ENCODE measurements at places on chromosomes 1 and 21.

- no peak for DNase-seq
These were observed 98.9 kb downstream of the HIVEP3 start for GRCh38 chr1:41819843-41820242.

DNA sequence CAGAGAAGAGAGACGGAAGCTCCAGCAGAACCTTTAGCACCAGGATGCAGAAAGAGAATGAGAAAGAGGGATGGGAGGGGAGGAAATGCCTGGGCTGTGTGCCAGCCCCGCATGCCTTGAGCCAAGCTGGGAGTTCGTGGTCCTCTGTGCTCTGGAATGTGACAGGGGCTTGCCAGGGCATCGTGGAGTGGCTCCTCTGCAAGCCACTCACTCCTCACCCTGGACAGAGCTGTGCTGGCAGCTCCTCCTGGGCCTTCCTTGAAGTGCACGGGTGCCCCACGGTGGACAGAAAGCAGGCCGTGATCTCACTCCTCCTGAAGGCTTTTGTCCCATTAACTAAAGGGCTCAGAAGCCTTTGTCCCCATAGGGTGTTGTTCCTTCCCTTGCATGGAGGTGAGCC lies 34.8 kb upstream of the PRELP start:
- DNase-seq: no peak

DNA sequence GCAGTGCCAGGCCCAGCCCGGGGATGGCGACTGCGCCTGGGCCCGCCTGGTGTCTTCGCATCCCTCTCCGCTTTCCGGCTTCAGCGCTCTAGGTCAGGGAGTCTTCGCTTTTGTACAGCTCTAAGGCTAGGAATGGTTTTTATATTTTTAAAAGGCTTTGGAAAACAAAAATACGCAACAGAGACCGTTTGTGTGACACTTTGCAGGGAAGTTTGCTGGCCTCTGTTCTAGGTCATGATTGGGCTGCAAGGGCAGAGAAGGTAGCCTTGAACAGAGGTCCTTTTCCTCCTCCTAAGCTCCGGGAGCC lies 719 bp downstream of the SOD1 start:
- DNase-seq: no peak

DNA sequence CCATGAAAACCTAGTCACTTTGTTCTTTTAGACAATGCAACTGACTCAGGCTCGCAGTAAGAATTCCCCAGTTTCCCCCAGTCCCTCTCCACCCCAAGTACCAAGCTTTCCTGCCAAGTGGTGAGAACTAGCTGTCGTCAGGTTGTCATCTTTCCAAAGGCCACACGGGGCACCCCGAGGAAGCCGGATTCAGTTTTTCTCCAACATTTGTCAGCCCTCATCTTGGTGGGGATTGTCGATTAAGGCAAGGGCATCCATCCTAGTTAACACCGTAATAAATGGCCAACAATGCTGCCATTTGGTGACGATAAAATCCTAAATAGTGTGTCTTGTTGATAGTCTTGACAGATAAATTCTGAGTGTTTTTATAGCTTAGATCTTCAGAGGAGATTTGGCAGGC lies 55.9 kb upstream of the PROX1 start:
- no peak for DNase-seq

DNA sequence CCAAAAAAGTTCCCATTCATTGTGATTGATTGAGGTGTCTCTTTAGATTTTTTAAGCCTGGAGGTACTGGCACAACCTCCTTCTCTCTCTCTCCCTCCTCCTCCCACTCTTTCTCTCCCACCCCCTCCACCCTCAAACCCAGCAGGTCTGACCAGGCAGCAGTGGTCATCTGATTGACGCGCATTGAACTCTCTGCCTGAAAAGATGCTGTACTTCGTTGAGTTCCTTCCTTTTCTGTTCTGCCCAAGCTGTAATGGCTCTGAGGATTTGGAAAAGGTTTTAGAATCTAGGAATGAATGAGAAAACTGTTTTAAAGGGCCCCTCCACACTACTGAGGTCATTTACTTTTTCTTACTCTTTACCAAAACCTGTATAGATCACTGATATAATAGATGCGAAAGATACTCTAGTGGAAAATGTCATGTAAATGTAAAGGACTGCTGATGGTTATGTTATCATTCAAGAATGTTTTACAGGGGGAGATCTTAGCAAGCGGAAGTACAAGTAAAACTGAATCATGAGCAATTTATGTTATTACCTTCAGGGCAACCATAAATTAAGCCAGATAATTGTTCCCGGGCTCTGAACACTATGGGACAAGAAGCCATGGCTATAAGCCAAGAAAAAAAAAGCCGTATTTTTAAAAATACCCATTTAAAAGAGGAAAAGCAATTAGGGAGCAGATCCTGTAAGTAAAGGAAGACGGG lies 25.2 kb upstream of the DYRK1A start:
- DNase-seq: no peak

DNA sequence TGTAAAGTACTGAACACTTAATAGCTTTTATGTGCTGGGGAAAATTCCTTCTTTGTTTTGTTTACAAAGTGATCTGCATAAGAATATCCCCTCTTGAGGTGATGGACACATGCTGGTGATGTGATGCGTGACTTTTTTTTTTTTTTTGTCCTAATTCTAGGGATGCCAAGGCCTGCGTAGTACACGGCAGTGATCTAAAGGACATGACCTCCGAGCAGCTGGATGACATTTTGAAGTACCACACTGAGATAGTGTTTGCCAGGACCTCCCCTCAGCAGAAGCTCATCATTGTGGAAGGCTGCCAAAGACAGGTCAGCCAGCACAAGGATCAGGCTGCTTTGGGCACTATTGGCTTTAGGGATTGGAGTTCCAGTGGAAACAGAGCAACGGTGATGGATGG lies 24.7 kb downstream of the ATP1A1 start:
- no peak for DNase-seq

DNA sequence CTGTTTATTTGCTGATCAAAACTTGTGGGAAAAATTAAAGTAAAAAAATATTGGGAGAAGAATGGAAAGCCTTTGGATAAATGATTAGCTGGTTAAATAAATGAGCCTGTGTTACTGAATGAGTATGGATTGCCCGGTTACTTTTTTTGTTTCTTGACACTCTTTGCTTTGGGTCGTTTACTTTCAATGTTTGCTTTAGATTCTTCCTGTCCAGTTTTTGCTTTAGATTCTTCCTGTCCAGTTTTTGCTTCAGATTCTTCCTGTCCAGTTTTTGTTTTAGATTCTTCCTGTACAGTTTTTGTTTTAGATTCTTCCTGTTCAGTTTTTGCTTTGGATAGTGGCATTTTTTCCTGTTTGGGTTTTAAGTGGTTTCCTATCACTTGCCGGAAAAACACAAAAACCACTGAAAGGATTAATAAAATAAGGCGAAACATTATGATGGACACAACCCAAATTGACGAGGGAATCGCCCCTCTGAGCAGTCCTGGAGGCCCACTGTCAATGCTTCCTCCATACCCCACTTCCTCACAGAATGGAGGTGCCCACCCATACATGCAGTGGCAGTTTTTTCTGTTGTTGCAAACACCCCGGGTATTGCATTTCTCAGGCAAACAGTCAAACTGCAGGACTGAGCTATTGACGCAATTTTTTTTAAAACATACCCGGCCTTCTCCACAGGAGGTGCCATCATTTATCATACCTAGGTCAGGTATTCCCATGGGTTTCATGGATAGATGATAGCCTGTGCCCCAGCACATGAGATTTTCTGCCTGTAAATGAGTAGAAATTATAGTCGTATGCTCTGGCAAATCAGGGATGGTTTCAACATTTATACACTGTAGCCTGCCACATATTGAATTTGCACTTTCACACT lies 2.3 kb downstream of the ADAM30 start:
- no peak for DNase-seq

- DNase-seq: no peak
These were observed 7.9 kb upstream of the NBPF1 start for GRCh38 chr1:16621300-16621658.

DNA sequence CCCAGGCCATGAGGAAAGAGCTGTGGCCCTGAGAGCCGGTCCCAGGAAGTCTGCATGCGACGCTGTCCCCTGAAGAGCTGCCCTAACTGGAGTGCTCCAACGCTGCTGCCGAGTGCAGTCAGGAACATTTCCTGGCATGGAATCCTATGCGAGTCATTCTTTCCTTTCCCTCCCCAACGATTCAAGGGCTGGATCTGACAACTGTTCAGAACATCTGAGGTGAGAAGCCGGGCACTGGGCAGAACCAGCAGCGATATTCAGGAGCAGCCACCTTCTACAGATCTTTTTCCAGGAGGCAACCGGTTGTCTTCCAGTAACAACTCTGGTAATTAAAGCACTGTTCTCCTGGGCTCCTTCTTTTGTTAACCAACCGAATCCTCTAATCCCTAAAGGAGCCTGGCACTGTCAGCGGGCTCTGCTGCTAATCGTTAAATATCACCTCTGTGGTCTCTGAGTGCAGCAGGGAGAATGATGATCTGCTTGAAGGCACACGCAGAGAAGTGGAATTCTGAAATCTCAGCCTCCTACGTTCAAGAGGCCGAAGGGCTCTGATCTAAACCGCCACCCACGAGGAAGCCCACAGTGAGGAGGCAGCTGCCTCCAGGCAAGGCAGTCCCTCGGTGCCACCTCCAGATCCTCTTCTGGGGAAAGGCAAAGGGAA lies 55.8 kb downstream of the SLC45A1 start:
- no peak for DNase-seq

DNA sequence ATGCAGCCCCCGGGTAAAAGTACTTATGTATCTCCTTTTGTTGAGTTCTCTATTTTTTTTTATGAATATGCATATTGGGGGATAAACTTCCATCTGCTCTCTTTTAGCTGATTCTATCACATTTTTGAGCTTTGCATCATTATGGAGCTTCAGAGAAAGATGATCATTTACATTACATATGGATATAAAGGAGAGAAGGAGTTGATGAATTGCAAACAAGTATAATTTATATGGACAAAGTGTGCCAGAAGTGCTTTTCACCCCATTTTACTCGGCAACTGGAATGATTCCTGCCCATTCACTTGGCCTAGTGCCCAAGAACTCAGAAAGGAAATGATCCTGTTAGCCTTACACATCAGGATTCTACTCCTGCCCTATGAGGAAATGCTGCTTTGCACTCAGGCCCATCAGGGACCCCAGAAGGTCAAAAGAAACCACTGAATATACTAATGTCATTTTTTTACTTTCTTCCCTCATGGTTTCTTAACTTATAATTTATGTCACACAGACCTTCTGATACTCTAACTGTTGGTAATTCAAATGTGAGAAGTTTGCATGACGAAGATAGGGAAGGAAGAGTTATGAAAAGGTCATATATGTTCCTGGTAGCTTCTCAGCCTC lies 65.6 kb downstream of the SAMSN1 start:
- no peak for DNase-seq

GRCh38 chr1:80003250-80003649 lies 996.7 kb upstream of the ADGRL4 start:
- no peak for DNase-seq

DNA sequence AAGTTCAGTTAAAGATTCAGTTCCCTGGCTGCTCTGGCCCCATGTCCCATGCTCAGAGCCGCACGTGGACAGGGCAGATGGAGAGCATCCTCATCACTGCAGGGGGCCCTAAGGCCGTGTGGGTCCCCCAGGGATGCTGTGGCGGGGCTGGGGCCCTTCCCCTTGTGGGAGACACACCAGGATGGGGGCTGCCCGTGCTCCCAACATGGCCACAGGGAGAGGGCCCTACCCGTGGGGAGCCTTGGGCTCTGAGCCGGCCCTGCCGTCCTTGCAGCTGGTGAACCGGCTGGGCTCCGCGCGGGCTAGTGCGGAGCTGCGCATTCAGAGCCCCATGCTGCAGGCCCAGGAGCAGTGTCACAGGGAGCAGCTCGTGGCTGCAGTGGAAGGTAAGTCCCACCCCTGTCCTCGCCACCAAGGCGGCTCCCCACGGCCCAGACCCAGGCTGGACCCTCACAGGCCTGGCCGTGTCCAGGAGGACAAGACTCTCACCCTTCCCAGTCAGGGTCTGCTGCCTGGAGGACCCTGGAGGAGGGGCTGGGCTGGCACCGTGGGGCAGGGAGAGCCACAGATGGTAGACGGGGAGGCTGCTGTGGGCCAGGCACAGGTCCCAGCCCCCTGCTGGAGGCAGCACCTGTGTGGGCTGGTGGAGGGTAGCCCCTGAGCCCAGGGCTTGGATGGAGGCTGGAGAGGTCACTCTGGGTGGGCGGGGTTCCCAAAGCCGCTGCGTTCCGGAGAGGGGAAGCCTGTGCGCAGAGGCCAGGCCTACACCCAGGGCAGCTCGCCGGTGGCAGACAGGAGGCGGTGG lies 53.8 kb downstream of the TRIM11 start:
- DNase-seq: no peak

GRCh38 chr21:38196036-38196435 lies 60.8 kb upstream of the KCNJ15 start:
- DNase-seq: no peak

DNA sequence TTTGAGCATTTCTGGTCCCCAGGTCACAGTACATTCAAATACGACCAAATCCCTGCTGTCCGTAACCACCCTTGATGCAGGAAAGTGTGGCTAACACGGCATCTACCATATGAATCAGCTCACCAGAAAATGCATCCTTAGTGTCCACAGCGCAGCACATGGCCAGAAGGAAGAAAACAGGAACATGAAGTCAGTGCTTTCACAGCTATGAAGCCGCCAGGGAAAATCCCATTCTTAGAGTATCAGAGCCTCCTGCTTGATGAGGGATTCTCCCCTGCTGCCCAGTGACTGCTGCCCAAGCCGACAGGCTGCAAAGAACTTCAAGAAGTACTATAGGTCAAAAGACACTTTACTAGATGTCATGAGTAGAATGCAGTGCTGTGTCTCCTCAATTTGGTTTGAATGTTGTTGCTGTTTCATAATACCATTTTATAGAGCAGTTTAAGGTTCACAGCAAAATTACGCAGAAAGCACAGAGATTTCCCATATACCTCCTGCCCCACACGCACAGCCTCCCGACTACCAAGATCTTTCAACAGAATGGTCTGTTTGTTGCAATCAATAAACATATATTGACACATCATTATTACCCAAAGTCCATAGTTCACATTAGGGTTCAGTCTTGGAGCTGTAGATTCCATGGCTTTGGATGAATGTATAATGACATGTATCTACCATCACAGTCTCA lies 14.5 kb downstream of the TIAM1 start:
- DNase-seq: no peak

DNA sequence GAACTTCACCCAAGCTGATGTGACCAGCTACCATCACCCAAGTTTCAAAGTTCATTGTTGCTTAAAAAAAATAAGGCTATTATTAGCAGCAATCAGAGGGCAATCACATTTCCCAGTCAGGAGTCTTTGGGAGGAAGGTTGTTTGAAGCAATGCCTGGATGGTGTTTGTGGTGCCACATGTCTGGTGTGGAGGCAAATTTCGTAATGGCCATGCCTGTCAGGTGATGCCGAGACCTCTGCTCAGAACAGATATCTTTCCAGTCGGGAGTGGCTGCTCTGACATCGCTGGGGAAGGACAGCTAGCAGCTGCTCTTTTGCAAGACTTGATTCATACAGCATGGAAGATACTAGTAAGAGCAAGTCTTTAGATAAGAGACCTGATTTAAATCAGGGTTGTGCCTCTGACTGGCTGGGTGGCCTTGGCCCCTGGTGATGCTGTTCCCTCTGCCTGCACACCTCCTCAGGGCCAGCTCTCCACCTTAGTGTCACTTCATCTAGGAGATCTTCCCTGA lies 187.8 kb upstream of the JUN start:
- no peak for DNase-seq

Measured in stimulated activated CD8-positive, alpha-beta memory T cell treated with anti-CD3 and anti-CD28 coated beads, Interleukin-12 subunit alpha, Interleukin-12 subunit beta, amount 100 ng/mL, for 1 hour (primary cell).